ENCODE measurements at places on chromosomes 1 and 21. TPM values are rescaled to one million over a fixed set of nuclear protein-coding genes. Genes with fewer than 3 reads are reported as not detected.

GRCh38 chr1:204145033-204145504, 6.8 kb downstream of the ETNK2 start:
- no peak overlapping the region for H3K4me3 ChIP-seq
- H3K27ac ChIP-seq = no peak overlapping the region
- DNase-seq = no peak
- peaks cover 10% of the 10 kb centered on the region for H3K27me3 ChIP-seq
- no peaks in the 10 kb centered on the region for H3K4me1 ChIP-seq

DNA sequence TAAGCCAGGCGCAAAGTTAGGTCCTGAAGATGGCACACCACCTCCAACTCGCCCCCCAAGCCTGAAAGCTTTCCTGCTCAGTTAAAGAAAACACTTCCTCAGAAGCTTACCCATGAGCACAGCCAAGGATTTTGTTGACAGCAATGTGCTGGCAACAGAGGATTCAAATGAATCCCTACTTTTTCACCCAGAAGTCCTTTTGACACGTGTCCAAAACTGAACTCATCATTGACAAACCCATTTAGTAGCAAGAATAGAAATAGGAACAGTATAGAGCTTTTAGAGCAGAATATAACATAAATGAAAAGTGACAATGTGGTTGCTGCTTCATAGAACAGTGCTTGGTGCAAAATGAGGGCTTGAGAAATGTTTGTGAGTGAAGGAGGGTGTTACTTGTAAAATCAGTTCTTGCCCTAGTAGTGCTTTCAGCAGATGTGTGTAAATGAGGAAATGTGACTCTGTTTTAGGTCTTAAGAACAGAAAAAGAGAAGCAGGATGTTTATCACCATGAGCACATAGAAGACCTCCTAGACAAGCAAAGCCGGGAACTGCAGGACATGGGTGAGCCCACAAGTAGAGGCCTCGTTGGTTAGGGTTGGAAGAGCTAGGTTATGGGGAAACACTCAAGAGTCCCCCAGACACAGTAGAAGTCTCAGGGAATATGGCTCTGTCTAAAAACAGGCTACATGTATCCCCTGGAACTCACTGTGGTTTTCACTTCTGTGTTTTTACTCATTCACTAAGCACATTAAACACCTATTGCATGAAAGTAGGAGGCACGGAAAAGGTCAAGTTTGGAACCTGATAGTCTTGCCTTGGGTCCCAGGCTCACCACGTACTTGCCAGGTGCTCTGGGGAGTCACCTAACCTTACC, 48.6 kb upstream of the TMEM125 start:
- no peak for DNase-seq
- peaks cover 2% of the 10 kb centered on the region for H3K4me1 ChIP-seq
- no peak overlapping the region for H3K4me3 ChIP-seq
- no peaks in the 10 kb centered on the region for H3K27me3 ChIP-seq
- no peak overlapping the region for H3K27ac ChIP-seq

DNA sequence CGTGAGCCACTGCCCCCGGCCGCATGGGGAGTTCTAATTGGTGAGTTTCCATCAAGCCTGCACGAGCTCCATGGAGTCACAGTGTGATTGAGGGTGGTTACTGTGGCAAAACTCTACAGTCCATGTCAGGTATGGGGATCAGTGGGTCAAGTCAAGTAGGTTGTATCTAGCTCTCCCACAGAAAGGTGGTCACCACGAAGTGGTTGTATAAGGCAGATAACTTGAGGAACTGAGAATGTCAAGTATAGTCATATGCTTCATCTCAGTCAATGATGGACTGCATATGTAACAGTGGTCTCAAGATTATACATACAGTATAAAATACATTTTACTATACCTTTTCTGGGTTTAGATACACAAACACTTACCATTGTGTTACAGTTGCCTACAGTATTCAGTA, 348.6 kb upstream of the ZP4 start:
- H3K27ac ChIP-seq = no peak overlapping the region
- H3K4me1 ChIP-seq = no peaks in the 10 kb centered on the region
- H3K4me3 ChIP-seq = no peak overlapping the region
- no peaks in the 10 kb centered on the region for H3K27me3 ChIP-seq

DNA sequence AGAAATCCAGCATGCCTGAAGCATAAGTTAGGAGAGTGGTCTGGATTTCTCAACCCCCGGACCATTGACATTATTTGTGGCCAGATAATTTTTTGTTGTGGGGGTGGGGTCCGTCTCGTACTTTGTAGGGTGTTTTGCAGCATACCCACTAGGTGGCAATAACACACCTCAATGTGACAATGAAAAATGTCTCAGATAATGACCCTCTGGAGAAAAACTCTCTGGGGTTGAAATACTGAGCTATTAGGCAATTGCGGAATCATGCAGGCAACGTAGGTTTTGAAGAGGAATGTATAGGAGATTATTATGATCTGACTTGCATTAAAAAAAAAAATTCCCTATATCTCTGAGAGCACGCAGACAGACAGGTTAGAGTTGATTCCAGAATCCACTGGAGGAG, 25.3 kb upstream of the RRP15 start:
- no peak overlapping the region for H3K4me3 ChIP-seq
- DNase-seq = peak; percentile 3
- H3K27me3 ChIP-seq = no peaks in the 10 kb centered on the region
- H3K36me3 ChIP-seq = no peaks in the 10 kb centered on the region
- H3K4me1 ChIP-seq = no peaks in the 10 kb centered on the region

DNA sequence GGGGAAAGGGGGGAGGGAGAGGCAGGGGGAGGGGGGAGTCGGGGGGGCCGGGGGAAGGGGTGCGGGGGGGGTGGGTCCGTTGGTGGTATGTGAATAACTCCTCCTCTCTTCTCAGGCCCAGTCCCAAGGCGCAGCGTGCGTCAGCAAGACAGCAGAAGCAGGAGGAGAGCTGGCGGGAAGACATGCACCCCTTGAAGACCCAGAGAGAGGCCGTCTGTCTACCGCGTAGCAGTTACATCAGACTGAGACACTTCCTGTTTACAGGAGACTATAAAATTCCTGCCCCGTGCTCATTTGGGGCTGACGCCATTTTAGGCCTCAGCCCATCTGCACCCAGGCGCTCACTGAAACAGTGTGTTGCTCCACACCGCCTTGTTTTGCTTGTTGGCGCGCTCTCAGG, 55.3 kb downstream of the SETD4 start:
- H3K36me3 ChIP-seq = no peaks in the 10 kb centered on the region
- no peaks in the 10 kb centered on the region for H3K27me3 ChIP-seq
- no peak for DNase-seq
- no peaks in the 10 kb centered on the region for H3K4me1 ChIP-seq
- H3K27ac ChIP-seq = peak overlapping the region; percentile 87

DNA sequence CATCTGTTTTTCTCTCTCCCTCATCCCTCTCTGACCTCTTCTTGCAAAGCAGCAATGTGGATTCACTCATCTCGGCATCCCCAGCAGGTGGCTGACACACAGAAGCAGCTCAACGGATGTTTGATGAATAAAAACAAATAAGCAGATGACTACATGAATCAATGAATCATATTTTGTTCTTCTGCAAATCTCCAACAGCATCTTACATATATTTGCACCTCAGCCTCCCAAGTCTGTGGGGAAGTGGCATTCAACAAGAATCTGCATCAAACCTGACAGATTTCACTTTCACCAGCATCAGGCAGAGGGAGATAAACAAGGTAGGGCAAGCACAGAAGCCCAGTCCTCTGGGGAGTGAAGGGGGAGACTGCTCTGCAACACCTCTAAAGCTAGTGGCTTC, 34.0 kb downstream of the CAPN8 start:
- no peak for DNase-seq
- no peak overlapping the region for H3K4me3 ChIP-seq
- H3K36me3 ChIP-seq = no peaks in the 10 kb centered on the region
- no peak overlapping the region for H3K27ac ChIP-seq
- peaks cover 16% of the 10 kb centered on the region for H3K27me3 ChIP-seq
- no peaks in the 10 kb centered on the region for H3K4me1 ChIP-seq

DNA sequence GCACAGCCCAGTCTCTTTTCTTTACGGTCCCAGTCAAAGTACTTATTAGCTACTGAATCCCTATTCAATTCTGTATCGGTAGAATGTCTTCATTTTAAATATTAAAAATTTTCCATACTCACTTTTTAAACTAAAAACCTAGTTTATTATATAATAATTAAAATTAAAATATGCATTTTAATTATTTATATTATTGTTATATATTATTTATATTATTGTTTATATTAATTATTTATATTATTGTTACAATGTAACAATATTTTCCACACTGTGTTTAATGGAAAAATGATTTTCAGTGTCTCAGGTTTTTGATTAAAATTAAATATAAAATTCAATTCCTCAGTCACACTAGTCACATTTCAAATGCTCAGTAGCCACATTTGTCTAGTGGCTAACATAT, 18.2 kb upstream of the PPP2R5A start:
- DNase-seq = no peak
- H3K27me3 ChIP-seq = no peaks in the 10 kb centered on the region
- H3K36me3 ChIP-seq = no peaks in the 10 kb centered on the region
- H3K4me3 ChIP-seq = no peak overlapping the region

- no peak overlapping the region for H3K4me3 ChIP-seq
- no peak for DNase-seq
- H3K36me3 ChIP-seq = no peaks in the 10 kb centered on the region
- H3K4me1 ChIP-seq = no peaks in the 10 kb centered on the region
These were observed 51.2 kb downstream of the LRRN2 start for GRCh38 chr1:204634260-204634910.

- H3K4me1 ChIP-seq = peaks cover 3% of the 10 kb centered on the region
- peaks cover 12% of the 10 kb centered on the region for H3K36me3 ChIP-seq
- no peak for DNase-seq
- peaks cover 10% of the 10 kb centered on the region for H3K27me3 ChIP-seq
These were observed at the start of gene PAQR6 for GRCh38 chr1:156247460-156248322. TSS of gene PAQR6 (minus strand) at chr1:156248056. CDS start at chr1:156246731, 1,325 bp downstream.

DNA sequence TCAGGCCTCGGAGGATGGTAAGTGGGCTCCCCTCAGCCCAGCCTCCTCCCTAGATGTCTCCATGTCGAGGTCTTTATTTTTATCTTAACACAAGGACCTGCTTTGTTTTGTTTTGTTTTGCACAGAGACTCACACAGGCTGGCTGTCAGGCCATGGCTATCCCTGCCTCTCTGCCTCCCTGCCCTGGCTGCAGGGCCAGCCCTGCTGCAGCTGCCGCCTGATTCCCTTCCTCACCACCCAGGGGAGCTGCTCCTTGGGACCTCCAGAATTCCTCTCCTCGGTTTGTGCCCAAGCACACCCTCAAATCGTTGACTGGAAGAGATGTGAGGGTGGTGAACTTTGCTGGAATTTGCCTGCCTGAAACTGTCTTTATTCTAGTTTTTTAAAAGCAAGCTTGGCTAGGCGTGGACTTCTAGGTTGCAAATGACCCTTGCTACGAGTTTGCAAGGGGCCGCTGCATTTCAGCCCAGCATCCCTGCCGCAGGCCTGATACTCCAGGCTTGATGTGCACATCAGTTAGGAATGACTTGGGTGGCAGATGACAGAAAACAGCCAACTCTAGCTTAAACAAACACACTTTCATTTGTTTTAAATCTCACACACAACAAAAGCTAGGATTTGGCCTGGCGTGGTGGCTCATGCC, 37.1 kb downstream of the WNT9A start:
- H3K27ac ChIP-seq = no peak overlapping the region
- no peak overlapping the region for H3K4me3 ChIP-seq

DNA sequence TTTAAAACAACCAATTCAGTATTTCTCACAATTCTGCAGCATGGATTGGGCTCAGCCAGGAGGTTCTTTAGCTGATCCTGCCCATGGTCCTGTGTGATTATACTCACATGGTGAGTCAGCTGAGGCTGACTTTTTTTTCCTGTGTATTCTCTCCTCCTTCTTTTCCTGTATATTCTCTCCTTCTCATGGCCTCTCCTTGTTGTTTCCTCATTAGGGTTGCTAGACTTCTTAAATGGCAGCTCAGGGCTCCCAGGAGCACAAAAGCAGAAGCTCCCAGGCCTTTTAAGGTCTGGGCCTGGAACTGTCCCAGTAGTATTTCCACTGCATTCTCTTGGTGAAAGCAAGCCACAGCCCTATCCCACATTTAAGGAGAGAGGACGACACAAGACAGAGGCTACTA, 26.8 kb downstream of the VANGL1 start:
- H3K4me1 ChIP-seq = peaks cover 15% of the 10 kb centered on the region
- peaks cover 9% of the 10 kb centered on the region for H3K36me3 ChIP-seq
- DNase-seq = peak; percentile 54
- H3K27me3 ChIP-seq = no peaks in the 10 kb centered on the region
- H3K27ac ChIP-seq = no peak overlapping the region

GRCh38 chr1:180522213-180522515, 19.8 kb upstream of the ACBD6 start:
- H3K4me1 ChIP-seq = no peaks in the 10 kb centered on the region
- no peaks in the 10 kb centered on the region for H3K36me3 ChIP-seq
- H3K27me3 ChIP-seq = no peaks in the 10 kb centered on the region
- H3K27ac ChIP-seq = no peak overlapping the region

GRCh38 chr1:93441589-93441988, 6.3 kb upstream of the FNBP1L start:
- no peak overlapping the region for H3K4me3 ChIP-seq
- no peak for DNase-seq
- H3K36me3 ChIP-seq = no peaks in the 10 kb centered on the region
- H3K27ac ChIP-seq = no peak overlapping the region
- no peaks in the 10 kb centered on the region for H3K27me3 ChIP-seq

DNA sequence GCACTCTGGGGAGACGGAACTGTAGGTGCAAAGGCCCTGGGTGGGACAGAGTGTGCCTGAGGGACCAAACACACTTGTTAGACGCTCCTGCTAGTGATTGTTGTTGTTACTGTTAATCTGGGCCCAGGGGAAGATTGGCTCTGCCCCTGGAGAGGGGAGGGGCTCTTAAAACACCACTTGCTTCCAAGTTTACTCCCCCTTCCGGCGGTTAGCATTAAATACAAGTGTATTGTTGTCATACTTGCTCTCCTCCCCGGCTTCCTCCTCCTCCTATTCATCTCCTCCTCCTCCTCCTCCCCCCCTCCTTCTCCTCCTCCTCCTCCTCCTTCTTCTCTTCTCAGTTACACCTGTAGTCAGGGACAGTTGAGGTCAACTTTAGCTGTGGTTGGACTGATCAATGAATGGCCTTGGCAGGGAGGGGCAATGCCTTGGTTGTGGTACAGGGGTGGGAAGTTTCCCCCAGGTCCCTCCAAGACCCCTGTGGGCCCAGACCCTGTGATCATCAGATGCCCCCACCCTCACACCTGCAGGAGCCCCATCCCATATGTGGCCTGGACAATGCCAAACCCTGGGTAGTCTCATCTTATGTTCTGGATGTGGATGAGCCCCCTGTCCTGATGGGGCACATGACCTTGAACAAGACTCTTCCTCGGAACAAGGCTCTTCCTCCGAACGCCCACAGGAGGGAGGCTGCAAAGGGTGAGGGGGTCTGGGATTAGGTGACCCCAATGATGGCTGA, 217.3 kb downstream of the PTPRU start:
- no peak overlapping the region for H3K4me3 ChIP-seq
- no peaks in the 10 kb centered on the region for H3K4me1 ChIP-seq
- H3K27me3 ChIP-seq = no peaks in the 10 kb centered on the region
- no peak overlapping the region for H3K27ac ChIP-seq
- H3K36me3 ChIP-seq = no peaks in the 10 kb centered on the region

- DNase-seq = no peak
- H3K4me3 ChIP-seq = no peak overlapping the region
- H3K36me3 ChIP-seq = no peaks in the 10 kb centered on the region
- no peak overlapping the region for H3K27ac ChIP-seq
- H3K27me3 ChIP-seq = no peaks in the 10 kb centered on the region
These were observed 14.1 kb upstream of the IL24 start for GRCh38 chr1:206883160-206883559.

AMY1A gene
- total RNA-seq = not detected

PCSK9 gene
- total RNA-seq = 1.0 TPM
